ENCODE measurements at places on chromosomes 6 and 20. TPM values are rescaled to one million over a fixed set of nuclear protein-coding genes. Genes with fewer than 3 reads are reported as not detected.

CLDN20 gene
- 0.19 TPM for total RNA-seq

MYB gene
- total RNA-seq: 0.27 TPM

OTOR gene
- total RNA-seq: not detected

TREM1 gene
- 1.2 TPM for total RNA-seq

EYA4 gene
- 19.5 TPM for total RNA-seq

IP6K3 gene
- 47.6 TPM for total RNA-seq

TSPO2 gene
- total RNA-seq: not detected

OLIG3 gene
- total RNA-seq: not detected

GPX5 gene
- total RNA-seq: not detected

TCF15 gene
- total RNA-seq: 13.1 TPM

TNF gene
- total RNA-seq: 0.51 TPM

CUL7 gene
- 7.3 TPM for total RNA-seq

GTF2H4 gene
- total RNA-seq: 22.2 TPM

TCP11 gene
- total RNA-seq: not detected

CD2AP gene
- total RNA-seq: 10.0 TPM

PEX6 gene
- total RNA-seq: 25.5 TPM

AK9 gene
- 11.9 TPM for total RNA-seq

PLCB4 gene
- 27.7 TPM for total RNA-seq

SNPH gene
- total RNA-seq: 8.5 TPM

KHDC1L gene
- total RNA-seq: not detected

CAGE1 gene
- 0.11 TPM for total RNA-seq

HSPA1L gene
- 1.6 TPM for total RNA-seq

HRH3 gene
- not detected for total RNA-seq

KIAA1755 gene
- 7.9 TPM for total RNA-seq

TNNC2 gene
- not detected for total RNA-seq

C6orf15 gene
- not detected for total RNA-seq

PM20D2 gene
- 13.3 TPM for total RNA-seq

PLN gene
- total RNA-seq: 2,685 TPM

HAO1 gene
- not detected for total RNA-seq

MUC21 gene
- not detected for total RNA-seq

LY6G6C gene
- total RNA-seq: not detected

TUBB1 gene
- 0.27 TPM for total RNA-seq

CGA gene
- 0.49 TPM for total RNA-seq

CST4 gene
- not detected for total RNA-seq

GRM1 gene
- 2.9 TPM for total RNA-seq

BPIFB1 gene
- not detected for total RNA-seq

SLC17A1 gene
- not detected for total RNA-seq

DCBLD1 gene
- 6.1 TPM for total RNA-seq

SLC17A5 gene
- 5.9 TPM for total RNA-seq

ULBP3 gene
- total RNA-seq: 1.4 TPM

SIRPD gene
- total RNA-seq: not detected

FRK gene
- total RNA-seq: 7.3 TPM

GNL1 gene
- total RNA-seq: 18.3 TPM

AVP gene
- total RNA-seq: 0.84 TPM

MAP3K7 gene
- total RNA-seq: 15.6 TPM
